ENCODE measurements at places on chromosomes 2 and 18.

DNA sequence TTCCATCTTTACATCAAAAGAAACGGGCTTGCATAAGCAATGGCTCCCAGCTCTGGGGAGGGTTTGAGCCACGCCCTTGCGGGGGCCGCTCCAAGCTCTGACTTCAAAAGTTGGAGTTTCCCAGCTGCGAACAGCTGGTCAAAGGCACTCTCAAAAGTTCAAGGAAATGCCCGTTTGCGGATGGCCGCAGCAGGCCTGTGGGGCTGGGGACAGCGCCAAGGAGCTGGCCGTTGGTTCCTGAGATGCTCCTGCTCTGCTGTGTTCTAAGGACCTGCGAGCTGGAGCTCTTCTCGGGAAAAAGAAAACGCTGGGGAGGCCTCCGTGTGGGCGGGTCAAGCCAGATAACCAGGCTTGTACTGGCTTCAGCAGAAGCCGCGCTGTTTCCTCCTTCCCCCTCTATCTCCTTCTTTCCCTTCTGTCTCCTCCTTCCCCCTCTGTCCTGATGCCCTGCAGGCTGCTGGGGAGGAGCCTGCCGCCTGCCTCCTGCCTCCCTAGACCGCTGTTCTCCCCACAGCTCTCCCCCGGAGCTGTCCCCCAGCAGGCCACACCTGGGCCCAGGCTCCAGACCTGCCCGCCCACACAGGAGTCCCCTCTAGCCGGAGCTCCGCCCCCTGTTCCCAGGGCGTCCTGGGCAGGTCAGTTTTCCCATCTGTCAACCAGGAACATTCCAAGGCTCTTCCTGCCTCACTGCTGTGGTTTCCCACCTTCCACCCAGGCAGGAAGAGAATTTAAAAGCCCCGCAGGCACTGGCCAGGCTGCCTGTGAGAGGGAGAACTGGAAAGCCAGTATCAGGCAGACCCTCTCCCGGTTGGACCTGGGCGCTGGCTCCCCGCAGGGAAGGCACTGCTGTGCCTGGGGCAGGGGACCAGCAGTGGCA is 14.1 kb downstream of the KLF11 start:
- no peak for DNase-seq

DNA sequence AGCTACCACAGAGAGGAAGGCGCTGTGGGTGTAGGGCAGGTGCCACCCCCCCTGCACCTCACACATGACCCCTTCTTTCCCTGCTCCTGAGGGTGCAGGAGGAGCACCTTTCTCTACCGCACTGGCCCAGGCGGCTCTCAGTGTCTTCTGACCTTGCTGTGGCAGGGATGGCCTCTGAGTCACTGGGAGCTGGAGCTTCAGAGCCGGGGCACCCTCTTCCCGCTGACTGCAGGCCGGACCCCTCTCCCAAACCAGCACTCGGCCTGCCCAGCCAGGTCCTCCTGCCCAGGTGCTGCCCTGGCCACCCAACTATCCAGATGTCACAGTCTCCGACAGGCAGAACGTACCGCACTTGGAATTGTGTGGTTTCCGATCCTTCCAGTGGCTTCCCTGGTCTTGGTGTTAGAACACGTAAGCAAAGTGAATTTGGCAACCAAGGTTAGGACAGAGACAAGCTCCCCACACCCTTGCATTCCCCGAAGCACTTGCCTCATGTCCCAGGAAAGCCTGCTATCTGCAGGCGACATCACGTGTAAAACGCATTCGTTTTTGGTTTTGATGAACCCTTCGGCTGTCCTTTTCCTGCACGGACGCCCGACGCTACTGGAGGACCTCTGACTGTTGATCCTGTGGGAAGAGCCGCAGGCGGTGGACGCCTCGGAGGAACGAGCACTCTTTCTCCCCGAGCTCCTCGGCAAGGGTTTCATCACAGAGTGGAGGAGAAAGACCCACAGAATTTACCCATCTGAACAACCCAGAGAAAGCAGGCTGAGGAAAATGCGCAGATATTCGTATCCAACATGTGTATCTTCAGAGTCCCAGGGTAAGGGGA is 24.7 kb upstream of the KCNG2 start:
- no peak for DNase-seq

GRCh38 chr2:187266645-187267044 is 181.4 kb downstream of the CALCRL start:
- DNase-seq, result no peak

DNA sequence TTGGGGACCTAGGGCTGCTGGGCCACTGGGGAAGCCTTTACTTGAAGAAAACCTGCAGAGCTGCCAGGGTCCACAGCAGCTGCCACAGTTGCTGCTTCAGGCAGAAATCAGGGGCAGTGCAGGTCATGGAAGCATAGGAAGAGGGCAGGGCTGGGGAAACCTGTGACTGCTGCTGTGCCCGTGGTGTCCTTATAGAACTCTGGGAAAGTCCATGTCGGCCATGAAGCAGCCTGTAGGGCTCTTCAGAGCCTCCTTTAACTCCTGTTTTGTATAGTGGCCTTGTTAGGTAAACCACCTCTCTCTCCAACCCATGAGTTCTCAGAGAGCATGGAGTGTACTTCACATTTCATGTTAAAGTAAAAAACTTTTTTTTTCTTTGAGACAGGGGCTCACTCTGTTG is 62.1 kb downstream of the SMAD4 start:
- no peak for DNase-seq

DNA sequence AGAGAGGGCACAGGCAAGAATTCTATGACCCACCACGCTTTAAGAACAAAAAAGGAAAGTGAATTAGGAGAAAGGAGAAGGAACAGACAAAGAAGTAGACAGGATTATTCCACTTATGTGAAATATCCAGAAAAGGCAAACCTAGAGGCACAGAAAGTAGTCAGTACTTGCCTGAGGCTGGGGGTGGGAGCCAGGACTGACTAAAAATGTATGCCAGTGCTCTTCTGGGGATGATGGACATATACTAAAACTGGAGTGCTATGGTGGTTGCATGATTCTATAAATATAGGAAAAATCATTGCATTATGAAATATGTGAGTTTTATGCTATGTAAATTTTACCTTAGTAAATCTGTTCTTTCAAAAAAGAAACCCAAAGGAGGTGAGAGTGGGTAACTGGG is 73.9 kb upstream of the TTN start:
- DNase-seq, result no peak

Data from coronary artery (tissue), 2 donors.